Fibroblast of skin of back (primary cell): ENCODE measurements at places on chromosomes 13 and 19.

DNA sequence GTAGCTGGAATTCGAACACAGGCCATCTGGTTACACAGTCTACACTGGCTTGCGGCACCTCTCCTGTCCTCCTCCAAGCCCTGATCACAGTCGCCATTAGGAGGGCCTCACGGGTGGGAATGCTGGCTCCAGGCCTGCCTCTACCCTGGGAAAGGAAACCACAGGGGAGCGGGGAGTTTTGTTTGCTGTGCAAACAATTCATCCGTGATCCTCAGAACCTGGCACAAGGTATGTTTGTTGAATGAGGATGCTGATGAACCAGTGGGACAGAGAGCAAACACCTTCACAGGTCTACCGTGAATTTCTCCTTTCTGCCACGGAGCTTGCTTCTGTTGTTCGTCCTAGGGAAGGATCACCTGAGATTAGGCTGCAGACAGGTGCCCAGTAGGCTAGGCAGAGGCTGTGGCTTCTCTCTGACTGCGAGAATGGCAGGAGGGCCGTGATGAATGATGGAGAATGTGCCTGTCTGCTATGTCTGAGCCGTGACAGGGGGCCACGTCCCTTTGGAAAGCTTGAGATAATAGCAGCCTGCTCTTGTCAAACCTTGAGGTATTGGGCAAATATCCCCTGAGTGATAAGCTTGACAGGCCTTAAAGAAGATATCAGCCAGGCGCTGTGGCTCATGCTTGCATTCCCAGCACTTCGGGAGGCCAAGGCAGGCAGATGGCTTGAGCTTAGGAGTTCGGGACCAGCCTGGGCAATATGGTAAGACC, 36.7 kb downstream of the PIN1 start:
- DNase-seq: no peak

DNA sequence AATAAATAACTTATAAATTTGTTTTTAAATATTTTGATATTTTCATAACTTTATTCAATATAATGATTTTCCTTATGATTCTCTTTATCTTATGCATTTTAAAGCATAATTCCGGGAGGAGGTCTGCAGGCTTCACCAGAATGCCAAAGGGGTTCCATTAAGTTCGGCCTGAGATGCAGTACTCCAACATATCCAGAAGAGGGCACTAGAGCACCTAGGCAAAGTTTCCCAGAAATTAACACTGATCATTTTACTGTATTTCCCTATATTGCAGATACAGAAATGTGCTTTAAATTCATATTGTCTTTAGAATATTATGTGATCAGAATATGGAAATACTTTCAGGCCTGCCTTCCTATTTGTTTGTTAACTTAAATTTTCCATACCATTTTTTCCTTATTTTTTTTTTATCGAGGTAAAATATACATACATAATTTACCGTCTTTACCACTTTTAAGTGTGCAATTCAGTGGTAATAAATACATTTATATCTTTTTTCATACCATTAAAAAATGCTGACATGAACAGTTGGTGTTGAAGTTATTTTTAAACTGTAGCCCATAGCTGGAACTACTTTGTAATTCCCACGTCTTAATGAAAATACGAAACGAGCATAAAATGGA, 58.9 kb upstream of the TM9SF2 start:
- peak; percentile 44 for DNase-seq

DNA sequence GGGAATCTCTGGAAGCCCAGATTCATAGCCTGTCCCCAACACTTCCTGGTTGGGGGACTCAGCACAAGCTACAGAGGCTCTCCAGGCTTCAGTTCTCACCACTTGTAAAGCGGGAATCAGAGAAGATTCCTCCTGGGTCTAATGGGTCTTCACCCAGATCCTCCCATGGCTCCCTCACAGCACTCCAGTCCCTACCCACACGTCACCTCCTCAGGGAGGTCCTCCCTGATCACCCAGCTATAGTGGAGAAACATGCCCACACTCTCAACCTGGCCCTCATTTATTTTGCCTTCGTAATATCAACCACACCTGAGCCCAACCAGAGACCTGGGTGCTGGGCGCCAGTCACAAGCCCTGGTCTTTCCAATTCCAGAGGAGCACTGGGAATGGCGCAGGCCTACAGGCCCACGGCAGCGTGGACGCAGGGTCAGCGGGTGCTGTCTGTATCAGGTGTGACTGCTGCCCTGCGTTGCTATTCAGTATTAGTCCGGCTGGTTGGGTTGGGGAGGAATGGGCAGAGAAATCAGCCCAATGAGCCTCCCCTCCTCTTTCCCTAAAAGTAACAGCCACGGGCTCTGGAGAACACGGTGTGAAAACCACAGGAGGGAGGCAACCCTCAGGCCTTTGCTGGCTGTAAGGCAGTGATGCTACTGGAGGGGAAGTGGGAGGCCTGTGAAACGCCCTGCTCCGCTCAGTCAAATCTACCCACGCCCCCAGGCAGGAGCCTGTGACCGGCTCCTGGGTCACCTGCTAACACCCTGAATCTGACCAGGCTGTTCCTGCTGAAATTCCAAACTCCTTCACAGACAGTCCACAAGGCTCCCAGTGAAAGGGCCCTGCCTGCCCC, 5.2 kb downstream of the AKT2 start:
- no peak for DNase-seq

DNA sequence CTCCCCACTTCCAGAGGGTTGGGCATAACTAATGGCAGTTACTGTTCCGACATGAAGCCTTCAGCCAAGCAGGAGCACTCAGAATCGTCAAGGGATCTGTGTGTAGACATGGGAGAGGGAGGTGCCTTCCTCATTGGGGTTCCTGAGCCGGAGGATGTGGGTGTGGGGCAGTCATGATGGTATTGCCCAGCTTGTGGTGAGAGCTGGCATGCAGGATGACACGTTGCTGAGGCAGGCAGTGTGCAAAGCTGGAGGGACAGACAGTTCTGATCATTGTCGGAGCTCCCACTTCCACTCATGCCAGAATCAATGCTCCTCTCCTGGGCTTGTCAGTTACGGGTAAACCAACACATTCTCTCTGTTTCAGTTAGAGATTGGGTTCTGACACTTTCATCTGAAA, 83.9 kb upstream of the TSC22D1 start:
- peak; percentile 61 for DNase-seq

DNA sequence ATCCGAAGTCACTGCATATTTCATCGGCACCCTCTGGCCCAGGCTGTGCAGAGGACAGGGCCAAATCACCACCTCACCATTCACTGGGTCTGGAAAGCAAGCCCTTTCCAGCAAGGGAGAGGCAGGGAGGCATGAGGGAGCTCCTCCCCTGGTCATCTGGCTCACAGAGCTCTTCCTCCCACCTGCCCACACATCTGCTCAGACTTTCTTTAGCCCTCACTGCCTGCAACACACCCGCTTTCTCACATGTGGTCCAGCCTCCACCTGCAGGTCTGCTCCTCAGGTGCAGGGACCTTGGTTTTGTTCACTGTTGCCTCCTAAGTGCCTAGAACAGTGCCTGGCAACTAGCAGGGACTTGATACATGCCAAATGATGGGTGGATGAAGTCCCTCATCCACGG, 21.0 kb upstream of the SLC35E1 start:
- DNase-seq: no peak

DNA sequence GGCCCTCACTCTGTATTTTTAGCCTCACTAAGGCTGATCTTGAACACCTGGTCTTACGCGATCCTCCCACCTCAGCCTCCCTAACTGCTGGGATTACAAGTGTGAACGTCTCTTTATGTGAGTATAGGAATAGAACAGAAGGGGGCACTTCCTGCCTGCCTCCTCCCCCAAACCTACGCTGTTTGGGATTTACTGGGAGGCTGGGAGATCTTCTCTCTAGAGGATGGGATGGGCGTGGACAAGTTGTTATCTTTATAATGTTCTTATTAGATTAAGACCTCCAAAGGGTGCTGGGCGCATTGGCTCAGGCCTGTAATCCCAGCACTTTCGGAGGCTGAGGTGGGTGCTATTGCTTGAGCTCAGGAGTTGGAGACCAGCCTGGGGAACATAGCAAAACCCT, 2.9 kb upstream of the CSNK1G2 start:
- no peak for DNase-seq

DNA sequence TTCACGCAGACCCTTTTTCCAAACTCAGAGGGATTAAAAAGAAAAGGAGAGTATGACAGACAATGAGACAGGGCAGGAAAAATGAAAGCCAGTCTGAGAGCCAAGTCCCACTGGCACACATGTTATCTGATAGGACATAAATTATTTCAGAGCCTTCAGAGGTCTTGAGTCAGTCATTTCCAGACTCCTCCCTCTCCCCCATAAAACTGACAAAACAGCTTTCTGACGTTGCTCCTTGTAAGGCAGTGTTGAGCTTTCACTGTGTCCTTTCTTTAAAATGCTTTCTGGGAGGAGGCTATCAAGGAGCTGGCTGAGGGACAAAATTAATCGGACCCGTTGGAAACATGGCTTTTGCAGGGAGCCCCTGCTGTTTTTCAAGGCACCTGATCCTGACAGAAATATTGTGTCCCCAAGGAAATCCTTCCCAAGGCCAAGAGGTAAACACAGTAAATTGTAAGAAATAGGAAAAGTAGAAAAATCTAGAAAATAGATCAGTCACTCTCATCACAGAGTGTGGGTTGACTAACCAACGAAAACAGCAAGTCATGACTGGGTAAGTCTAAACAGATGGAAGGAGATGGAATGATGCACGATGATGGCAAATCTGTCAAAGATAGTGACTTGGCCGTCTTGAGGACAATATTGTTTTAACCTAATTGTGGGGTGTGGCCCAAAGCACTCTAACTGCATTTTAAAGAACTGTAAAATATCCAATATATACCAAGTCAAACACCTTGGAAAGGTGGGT, 89.7 kb downstream of the DCT start:
- DNase-seq: no peak
